ENCODE measurements at places on chromosomes 12 and 14.

GRCh38 chr14:71956920-71957563 lies 24.8 kb downstream of the RGS6 start:
- DNase-seq, result no peak

DNA sequence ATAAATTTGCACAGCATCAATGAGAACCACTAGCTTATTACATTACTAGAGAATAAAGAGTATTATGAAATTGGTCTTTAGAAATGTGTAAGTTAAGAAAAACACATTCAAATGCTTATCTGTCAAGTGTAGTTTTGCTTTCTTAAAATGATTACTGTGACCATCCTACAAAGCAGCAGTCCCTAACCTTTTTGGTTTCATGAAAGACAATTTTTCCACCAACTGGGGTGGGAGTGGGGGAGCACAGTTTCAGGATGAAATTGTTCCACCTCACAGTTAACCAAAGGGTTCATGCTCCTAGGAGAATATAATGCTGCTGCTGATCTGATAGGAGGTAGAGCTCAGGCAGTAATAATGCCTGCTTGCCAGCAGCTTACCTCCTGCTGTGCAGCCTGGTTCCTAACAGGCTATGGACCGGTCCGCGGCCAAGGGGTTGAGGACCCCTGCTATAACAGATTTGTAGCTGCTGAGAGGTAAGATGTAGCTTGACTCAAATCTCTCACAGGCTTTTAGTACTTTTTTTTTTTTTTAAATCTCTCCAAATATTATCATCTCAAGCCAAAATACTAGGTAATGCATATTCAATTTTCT lies 45.4 kb downstream of the PPP4R3A start:
- DNase-seq, result no peak

GRCh38 chr12:80714846-80715245 lies 1.9 kb upstream of the MYF5 start:
- no peak for DNase-seq

- DNase-seq, result no peak
Measured at GRCh38 chr14:64855721-64856528, 23.8 kb downstream of the SPTB start.
